ENCODE measurements at places on chromosomes 12 and 14.

- DNase-seq, result no peak
Measured at GRCh38 chr12:109624467-109624866, 50.9 kb downstream of the MVK start.

DNA sequence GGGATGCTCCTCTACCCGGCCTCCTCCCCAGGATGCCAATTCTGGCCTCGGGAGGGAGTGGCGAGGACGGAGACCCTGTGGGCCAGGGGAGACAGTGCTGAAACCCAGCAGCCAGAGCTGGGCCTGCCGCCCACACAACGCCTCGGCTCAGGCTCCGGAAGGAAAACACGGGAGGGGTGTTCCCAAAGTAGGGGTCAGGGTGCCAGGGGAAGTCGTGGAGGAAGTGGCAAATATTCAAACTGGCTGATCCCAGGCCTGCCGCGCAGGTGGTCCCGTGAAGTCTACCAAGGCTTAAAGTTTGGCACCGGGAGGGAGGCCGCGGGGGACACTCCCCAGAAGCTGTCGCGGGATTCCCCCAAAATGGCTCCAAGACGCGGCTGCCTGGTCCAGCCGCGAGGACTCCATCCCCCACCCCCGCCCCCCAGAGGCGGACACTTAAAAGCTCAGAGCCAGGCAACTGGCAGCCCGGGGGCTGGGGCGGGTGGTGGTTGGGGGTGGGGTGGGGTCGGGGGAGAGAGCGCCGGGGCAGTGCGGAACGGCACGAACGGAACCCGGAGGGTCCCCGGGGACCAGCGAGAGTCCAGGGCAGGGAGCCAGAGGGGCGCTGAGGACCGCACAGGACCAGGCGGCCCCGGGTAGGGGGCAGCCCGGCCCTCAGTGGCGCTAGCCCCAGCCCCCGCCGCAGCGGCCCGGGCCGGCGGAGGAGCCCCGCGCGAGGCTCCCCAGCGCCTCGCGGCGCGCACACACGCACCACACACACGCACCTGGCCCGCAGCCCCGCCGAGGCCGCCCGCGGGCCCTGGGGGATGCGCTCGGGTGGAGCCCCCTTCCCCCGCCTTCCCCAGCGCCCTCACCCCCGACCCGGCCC lies 20.0 kb downstream of the BEGAIN start:
- no peak for DNase-seq

GRCh38 chr12:116194935-116195431 lies 82.5 kb downstream of the MED13L start:
- DNase-seq, result no peak

DNA sequence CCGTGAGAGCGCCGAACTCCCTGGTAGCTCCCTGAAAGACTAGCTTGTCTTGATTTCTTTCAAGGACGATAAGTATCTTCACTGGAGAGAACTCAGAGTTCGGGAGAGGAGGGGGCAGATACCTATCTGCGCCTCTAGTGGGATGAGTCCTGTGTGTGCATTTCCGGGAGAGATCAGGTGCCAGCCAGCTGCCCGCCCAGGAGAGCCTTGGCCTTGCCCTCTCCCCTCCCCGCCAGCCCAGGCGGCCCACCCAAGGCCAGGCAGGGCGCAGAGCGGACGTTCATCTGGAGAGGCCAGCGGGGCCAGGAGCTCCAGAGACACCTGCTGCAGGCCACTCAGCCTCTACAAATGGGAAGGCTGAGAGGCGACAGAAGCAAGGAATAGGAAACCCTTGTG lies 1.0 kb downstream of the CD9 start:
- DNase-seq, result no peak

DNA sequence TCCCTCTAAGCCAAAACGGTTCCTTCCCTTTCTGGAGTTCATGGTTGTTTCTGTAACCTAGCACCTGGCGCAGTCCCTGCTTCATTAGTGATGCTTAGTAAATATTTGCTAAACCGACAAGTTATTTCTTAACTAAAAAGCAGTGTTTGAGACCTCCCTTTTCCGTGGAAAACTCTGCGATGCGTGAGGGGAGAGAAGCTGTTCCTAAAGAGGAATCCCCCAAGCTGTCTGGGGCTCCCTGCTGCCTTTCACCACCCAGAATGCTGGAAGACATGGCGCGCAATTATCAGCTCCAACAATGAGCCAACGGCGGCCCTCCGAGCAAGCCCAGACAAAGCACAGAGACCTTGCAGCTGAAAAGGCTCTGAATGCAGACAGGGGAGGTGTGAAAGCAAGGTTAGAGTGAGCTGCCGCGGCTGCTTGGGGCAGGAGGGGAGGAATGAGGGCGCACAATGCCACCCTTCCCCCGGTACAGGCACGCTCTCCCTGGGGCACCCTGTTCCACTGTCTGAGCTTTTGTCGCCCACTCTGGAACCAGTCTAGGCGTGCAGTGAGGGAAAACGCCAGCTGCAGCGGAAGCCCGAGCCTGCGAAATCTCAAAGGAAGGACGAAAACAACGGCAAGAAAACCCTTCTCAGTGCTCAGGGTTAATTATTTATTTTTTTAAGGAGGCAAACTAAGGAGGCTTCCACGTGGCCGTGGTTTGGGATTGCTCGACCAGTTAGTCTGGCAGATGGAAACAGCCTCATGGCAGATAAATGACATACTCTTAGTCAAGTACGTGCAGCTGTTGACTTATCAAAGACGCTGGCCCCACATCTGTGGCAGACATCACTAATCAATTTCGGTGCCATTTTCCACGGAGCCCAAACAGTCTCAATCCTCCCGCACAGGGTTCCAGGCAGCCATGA lies 66.3 kb downstream of the RBM19 start:
- peak; percentile 3 for DNase-seq

DNA sequence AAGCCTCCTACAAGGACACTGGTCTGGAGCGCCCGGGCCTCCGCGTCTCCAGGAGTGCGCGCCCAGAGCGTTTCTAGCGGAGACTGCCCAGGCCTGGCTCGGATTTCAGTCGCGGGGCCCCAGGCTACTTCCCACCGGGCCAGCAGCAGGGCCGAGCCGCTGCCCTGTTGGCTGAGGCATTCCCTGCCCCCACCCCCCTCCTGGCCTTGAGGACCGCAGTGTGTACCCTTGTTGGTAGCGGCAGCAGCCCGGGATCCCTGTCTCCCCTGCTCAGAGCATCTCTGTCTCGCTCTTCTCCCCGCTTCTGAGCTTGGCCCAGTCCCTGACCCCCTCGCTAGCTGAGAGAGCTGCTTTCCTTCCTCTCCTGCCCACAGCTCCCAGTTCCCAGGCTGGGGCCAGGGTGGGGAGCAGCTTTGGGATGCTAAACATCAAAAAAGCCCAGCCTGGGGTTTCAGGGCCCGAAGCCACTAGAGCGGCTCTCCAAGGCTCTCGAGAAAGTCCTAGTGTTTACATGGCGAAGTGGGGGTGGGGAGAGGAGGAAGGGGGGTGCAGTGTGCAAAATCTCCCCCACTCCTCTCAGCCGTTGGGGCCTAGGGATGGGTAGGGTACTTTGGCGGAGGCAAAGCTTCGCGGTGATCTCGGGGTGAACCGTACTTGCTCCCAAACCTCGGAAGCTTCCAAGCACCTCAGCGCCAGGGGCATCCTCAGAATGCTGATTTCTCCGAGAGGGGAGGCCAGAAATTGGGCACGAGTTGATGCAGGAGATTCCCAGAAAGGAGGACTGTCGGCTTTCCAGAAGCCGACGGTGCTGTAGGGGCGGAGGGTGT lies 6.4 kb downstream of the NKX2-1 start:
- DNase-seq, result no peak

DNA sequence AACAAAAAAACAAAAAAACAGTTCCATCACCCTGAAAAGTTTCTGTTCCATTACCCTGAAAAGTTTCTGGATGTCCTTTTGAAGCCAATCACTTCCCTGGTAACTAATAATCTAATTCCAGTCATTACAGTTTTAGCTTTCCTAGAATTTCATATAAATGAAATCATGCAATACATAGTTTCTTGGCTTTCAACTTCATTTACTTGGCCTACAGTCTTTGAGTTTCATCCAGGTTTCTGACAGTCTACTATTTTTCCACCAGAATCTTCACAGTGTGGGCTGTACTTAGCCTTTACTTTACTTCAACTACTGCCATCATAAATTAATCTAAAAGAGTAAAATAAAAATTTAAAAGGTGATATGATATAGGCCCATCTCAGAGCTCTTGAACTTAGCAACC lies 55.5 kb downstream of the RPS6KA5 start:
- peak; percentile 70 for DNase-seq

DNA sequence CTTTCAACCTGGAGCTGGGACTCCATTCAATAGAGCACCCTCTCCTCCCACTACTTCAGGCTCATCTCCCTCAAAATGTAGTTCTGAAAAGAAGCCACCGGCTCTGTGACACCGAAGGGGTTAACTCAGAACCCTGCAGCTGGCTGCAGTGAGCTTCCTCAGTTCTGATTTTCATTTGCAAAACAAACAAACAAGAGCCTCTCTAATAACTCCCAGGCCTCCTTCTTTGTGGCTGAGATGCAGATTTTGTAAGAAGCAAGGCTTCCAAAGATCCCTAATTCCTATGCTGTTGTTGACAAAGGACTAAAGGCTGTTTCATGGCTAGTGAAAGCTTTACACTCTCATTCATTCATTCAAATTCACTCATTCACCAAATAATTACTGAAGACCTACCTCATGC lies 333.4 kb upstream of the TBX3 start:
- DNase-seq, result peak; percentile 72

GRCh38 chr14:103194256-103195045 lies 71.2 kb downstream of the TNFAIP2 start:
- peak; percentile 10 for DNase-seq

- DNase-seq, result no peak
Measured at GRCh38 chr14:50083467-50084337, 32.7 kb downstream of the VCPKMT start.

DNA sequence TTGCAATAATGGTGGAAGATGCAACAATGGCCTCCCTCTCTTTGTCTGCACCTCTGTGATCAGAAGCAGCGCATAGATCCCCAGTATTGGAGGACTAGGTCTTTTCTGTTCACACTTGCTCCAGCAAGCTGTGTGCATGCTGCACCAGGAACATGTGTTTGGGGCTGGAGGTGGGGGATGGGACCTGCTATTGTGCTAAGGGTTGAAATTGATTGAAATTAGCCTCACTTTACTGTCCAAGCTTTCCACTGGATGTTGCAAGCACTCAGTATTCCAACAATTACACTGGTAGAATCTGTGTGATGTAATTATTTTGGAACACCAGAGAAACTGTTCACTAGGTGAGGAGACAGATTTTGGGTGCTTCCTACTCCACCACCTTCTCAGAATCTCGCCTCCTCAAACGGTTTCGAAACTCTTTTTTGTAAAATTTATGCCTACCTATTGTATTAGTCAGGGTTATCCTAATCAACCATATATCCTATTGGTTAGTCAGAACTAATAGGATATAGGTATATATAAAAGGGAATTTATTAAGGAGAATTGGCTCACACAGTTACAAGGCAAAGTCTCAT lies 35.6 kb downstream of the IFT81 start:
- DNase-seq, result no peak
